HuH-7.5 (cell line): ENCODE measurements at places on chromosomes 1 and 21.
A peak's percentile ranks its signal among the peaks of the same experiment; 100 is the strongest.

- no peak for DNase-seq
Observed at GRCh38 chr1:85360730-85361493, 84.5 kb upstream of the BCL10 start.

- no peak for DNase-seq
Observed at GRCh38 chr1:29500651-29501050, 264.3 kb downstream of the PTPRU start.

GRCh38 chr21:26599261-26599660, 26.2 kb upstream of the CYYR1 start:
- no peak for DNase-seq

DNA sequence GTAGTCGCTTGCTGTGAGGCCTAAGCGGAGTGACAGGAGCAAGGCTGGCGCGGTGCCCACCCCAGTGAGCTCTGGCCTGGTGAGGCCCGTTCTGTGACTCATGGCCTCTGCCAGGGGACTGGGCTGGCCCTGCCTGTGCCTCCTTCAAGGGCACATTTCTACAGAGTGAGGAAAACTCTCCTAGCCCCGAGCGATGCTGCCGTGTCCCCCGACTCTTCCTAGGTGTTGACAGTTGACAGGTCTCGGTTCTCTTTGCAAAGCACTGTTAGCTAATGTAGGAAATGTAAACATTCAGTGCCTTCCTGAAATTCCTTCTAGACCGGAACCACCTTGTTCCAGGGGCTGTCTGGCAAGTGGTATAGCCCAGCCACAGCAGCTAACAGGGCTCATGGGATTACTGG, 43.9 kb downstream of the ABCG1 start:
- DNase-seq, result peak; percentile 46

- no peak for DNase-seq
Observed at GRCh38 chr1:151981178-151981525, 12.5 kb downstream of the S100A10 start.

- no peak for DNase-seq
Observed at GRCh38 chr1:150282558-150282958, 204 bp downstream of the CIART start.

DNA sequence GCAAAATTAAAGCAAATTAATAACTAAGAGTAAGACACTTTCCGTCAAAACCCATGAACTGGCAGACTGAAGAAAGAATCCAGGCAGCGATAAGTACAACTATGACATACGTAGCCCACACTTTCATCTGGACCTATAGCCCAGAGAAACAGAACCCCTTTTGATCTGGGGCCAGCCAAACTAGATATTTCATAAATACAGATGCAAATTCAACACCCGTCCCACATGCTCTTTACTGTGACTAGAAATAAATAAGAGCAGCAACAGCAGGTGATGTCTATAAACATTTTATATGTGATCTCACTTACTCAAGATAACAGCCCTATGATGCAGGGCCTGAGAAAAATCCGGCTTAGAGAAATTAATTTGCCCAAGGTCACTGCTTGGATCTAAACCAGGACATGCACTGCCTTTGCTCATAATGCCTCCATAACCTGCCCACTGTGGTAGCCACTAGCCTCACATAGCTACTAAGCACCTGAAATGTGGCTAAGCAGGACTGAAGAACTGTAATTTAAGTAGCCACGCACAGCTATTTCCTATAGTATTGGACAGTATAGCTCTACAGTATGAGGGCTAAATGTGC, 130.2 kb downstream of the TGFBR3 start:
- DNase-seq, result no peak

DNA sequence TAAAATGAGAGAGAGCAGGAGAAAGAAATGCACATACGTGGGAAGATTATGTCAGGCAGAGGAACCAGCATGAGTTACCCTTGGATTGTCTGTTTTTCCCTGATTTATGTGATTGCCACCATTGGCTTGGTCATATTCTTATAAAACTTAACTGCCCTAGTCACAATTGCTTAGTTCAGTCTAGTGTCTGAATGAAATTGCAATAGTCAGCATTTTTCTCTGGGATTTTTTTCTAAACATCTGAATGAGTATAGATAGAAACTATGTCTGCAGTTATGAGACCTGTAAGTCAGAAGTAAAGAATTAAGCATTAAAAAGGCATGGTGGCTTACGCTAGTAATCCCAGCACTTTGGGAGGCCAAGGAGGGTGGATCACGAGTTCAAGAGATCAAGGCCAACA, 889.8 kb downstream of the PLA2G4A start:
- no peak for DNase-seq

- DNase-seq, result no peak
Observed at GRCh38 chr1:164423136-164423535, 135.8 kb upstream of the PBX1 start.

DNA sequence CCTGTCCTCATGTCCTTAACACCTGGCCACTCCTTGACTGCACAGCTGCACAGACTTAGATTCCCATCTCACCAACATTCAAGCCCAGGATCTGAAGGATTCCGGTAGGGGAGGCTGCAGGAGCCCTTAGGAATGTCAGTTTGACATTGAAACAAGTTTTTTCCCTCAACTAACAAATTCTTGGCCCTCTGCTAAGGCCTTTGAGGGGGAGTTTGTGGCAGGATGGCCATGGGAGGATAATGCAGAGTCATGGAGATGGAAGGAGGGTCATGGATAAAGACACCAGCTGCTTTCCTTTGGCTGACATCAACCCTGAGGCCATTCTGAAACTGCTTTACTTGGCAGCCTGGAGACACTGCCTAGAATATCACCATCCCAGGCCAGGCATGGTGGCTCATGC, 63.4 kb upstream of the PPP2R5A start:
- no peak for DNase-seq

- no peak for DNase-seq
Observed at GRCh38 chr1:84619383-84620102, 45.3 kb upstream of the CTBS start.

DNA sequence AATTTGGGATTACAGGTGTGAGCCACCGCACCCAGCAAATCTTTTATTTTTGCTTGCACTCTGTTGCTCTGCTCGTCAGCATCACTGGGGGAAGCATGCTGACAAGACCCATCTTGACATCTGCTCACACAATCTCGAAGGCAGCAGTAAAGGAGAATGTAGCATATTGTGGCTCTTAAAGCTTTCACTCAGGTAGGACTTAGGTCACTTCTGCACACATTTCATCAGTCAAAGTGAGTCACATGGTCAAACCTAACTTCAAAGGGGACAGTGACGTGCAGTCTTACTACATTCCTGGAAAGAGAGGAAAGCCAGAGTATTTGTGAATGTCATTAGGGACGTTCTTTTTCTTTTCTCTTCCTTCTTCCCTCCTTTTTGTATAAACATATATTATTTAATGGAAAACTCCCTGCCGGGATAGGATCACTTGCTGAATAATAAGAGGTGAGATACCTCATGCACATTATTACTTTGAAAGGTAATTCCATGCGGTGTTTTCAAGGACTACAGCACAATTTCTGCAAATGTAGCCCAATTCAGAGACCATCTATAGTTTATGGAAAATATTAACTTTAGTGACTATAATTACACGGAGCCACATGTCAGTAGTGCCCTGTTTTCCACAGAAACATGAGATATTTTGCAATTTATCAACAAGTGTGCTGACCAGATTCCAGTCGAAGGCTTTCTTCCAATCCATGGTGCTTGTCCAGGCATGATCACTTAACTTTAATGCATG, 19.3 kb upstream of the ACBD6 start:
- DNase-seq, result no peak

DNA sequence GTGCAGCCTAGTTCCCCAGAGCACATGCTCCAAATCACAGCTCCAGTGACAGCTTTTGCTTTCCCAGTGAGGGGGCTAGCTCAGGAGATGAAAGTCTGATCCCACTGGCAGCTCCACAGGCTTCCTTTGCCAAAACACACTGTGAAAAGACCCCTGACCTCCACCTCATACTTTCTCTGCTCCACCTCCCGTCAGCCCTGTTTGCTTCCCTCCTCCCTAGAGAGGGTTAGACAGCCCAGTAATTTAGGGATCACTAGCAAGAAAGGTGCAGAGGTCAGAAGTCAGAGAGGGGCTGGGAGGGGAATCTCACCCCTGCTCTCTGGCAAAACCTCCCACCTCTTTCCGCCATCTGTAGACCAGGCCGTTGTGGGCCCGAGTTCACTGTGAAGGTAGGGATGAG, 62.8 kb downstream of the PLXNA2 start:
- DNase-seq, result no peak

DNA sequence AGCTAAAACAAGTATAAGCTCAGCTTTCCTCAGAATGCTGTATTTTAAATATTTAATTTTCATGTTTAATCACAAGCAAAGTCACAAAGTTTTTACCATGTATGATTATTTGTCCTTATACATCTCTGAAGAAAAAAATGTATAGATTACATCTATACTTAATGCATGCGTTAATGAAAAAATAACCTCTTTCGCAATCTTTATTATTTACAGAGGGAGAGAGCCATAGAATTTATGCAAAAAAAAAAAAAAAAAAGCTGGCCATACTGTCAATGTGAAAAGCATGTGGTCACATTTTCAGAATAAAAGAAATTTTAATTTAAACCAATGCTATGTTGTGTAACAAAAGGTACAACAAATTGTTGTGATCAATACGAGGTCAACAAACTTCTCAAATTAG, 148.2 kb downstream of the AKT3 start:
- no peak for DNase-seq

GRCh38 chr1:41318135-41318534, 43.1 kb upstream of the FOXO6 start:
- DNase-seq, result no peak

DNA sequence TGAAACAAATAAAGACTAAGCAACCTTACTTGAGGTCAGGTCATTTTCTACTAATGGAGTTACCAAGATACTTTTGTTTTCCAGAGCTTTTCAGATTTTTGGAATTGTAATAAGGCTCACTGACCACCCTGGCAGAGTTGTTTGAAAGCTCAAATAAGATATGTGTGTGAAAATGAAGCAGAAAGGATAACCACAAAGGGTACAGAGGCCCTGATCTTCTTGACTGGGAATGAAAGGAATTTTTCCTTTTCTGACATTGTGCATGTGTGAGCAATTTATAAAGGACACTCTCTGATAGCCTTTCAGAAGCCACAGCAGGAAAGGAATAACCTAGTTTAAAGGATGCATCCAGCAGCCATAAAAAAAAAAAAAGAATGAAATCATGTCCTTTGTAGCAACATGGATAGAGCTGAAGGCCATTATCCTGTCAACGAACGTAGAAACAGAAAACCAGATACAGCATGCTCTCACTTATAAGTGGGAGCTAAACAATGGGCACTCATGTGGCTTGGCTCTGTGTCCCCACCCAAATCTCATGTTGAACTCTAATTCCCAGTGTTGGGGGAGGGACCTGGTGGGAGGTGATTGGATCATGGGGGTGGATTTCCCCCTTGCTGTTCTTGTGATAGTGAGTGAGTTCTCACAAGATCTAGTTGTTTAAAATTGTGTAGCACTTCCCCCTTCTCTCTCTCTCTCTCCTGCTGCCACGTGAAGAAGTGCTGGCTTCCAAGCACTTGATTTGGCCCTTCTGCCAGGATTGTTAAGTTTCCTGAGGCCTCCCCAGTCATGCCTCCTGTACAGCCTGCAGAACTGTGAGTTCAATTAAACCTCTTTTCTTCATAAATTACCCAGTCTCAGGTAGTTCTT, 3.1 kb upstream of the SRP9 start:
- no peak for DNase-seq

DNA sequence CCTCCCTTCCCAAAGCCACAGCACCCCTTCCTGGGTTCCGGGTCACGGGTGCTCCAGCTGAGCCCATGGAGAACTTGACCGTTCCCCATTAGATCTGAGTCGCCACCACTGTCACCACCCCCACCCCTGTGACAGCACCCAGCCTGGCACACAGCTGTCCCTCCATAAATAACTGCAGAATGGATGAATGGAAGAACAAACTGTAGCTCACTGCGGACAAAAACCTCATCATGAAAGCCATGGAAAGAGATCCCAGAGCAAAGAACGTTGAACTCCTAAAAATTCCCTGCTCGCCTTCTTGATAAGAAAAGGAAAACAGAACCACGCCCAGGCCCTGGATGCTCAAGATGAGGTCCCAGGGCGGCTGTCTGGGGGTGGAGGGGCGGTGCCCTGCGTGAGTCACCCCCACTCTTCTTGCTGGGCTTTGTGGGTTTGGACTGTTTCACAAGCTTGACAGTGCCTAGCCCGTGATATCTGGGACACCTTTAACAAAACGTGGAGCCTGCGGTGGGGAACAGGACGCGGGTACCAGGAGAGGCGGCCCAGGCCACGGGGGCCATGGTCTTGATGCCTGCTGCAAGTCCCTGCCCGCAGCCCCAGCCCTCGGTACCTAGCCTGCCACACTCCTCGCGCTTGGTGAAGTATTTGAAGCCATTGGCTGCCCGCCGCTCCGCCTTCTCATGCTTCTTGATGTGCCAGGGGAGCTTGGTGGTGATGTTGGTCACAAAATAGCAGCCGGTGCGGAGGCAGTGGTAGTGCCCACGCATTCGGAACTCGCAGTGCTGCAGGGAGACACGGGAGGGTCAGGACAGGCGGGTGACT, 151.9 kb downstream of the CASZ1 start:
- DNase-seq, result no peak

GRCh38 chr1:32651461-32652073, 559 bp downstream of the RBBP4 start:
- DNase-seq, result no peak

DNA sequence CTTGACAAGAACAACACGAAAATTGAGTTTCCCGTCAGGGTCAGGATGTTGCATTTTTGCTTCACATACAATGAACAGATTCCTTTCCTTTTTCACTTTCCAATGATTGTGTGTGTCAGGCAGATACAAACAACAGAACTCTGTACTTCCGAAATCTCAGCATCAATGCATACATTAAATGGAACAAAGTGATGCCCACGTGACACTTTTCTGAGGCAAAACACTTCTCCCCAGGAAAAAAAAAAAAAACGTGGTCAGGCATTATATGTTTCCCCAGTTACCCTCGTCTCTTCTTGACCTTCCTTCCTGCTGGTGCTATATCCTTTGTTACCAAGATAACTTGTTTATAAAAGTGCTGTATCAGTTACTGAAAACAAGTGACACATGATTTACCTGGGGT, 181.8 kb downstream of the ZNF281 start:
- DNase-seq, result no peak

DNA sequence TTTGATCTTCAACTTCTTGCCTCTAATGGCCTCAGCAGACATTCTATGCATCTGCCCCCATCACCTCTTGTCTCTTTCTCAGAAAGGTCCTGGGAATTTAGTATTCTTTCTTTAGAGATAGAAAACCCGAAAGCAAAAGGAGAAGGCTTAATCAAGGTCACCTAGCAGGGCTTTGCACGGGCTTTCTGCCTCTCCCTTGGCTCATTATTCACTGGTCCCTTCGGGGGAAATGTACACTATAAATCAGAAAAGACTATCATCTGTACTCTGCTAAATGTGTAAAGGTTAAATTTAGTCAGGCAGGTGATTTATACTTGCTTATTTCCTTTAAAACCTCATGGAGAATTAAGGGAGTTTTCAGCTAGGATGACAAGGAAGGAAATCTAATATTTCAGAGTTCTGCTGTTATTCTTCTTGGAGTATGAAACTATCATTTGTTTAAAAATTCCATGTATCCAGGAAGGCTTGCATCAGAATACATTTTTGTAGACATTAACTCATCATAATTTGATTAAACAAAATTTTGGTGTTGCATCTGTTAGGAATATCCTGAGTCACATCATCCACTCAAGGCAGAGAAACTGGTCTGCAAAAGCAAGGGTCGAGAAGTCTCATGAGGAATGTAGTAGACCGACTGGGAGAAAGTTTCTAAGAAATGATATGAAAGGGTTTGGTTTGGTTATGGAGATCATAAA, 124.6 kb downstream of the GABPA start:
- no peak for DNase-seq
